ENCODE measurements at places on chromosomes 6 and 20.
A peak's percentile ranks its signal among the peaks of the same experiment; 100 is the strongest.

GRCh38 chr20:56060486-56060885, 55.2 kb upstream of the CBLN4 start:
- no peak for DNase-seq

- DNase-seq = peak; percentile 23
Observed at GRCh38 chr6:108581932-108582475, 21.3 kb downstream of the FOXO3 start.

- no peak for DNase-seq
Observed at GRCh38 chr6:169726049-169726400, 1.7 kb upstream of the PHF10 start.

DNA sequence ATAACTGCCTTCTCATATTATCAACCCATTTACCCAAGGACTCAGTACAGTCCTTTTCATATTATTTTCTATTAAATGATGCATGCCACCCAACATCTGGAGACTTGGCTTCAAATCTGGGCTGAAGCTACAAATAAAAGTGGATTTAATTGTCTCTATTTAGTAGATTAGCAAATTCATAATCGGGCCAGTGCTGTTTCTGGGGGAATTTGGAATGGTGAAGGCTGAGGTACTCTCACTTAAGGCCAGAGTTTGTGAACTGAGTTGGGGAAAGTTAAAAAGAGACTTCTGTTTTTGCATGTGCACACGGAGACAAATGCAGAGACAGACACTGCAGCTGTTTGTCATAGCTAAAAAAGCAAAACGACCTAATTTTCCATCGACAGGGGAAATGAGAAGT, 100.9 kb downstream of the PFDN4 start:
- no peak for DNase-seq

DNA sequence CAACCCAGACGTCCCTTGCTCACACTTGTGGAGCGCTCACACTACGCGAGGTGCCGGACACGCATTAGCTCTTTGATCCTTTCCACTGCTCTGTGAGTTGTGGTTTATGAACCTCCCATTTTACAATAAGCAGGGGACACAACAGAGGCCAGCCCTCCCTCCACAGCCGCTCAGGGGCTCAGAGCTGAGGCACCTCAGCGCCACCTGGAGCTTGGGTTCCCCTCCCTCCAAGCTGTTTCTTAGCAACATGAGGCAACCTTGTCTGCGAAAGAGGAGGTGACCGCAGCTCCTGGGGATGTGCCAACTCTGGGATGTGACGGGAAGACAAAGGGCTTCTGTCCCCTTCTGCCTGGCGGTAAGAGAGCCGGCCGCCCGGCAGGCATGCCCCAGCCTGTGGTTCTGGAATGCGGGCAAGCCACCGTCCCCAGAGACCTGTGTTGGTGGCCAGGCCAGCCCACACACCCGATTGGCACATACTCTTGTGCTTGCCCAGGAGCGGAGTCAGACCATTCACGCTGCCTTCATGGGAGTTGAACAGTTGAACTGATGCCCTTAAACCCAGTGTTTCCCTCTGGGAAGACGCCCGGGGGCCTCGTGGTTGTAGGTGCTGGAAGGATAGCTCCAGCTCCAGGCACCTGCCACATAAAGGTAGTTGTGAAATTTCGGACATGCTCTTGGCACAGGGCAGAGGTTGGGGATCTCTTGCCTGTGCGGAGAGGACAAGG, 44.5 kb downstream of the RBM38 start:
- peak; percentile 98 for DNase-seq

- no peak for DNase-seq
Observed at GRCh38 chr6:56293781-56294180, 46.4 kb upstream of the COL21A1 start.

GRCh38 chr6:157597461-157598312, 216.7 kb downstream of the ZDHHC14 start:
- DNase-seq = peak; percentile 36

- DNase-seq = no peak
Observed at GRCh38 chr6:93785694-93786030, 366.3 kb upstream of the EPHA7 start.

DNA sequence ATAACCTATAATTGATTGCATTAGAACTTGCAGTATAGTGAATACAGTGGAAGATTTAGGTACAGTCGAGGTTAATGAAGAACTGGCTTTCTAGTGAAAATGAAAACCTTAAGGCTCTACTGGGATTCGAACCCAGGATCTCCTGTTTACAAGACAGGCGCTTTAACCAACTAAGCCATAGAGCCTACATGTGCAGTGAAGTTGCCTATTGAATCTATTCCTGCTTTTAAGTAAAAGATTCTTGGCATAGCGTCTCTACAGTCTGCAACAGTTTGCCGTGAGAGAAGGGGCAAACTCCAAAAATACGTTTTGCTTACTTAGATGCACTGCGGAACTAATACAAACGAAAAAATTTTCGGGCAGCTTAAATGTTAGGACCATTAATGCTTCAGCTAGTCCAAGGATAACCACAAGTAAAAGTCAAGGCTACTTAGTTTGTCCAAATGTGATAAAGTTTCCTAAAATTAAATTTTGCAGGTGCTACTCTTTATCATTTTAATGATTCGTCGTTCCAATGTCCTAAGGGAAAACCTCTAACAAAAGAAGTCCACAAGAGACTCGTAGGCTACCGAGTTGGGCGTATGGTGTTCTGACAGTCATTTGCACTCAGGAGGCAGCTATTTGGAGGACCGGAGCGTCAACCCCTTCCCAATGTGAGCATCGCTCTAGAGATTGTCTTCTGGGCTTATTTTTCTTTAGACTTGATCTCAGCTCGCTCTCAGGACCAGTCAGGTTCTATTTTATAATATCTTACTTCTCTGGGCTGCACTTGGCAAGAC, 31.3 kb upstream of the ZSCAN23 start:
- peak; percentile 63 for DNase-seq

GRCh38 chr20:20024942-20025341, 7.8 kb downstream of the NAA20 start:
- no peak for DNase-seq

DNA sequence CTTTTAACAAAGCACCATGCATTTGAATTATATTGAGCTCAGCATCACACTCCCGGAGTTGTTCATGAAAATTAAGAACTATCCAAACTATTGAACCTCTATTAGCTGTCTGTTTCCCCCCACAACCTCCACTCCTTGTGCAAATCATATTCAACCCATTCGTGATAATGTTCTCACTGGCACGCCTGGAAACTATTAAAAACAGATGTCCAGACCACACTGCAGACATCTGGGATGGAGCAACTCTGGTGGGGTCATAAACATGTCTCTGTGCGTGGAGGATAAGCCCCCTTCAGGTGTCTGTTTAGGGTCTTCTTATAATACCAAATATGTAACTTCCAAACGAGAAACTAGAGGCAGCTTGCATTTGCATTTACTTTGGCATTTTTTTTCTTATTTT, 193.7 kb downstream of the TFAP2A start:
- DNase-seq = no peak

GRCh38 chr20:45910670-45911485, 1.1 kb downstream of the PLTP start:
- peak; percentile 22 for DNase-seq

- DNase-seq = no peak
Observed at GRCh38 chr6:139857143-139857542, 482.7 kb upstream of the CITED2 start.

- DNase-seq = no peak
Observed at GRCh38 chr6:98137391-98137790, 697.0 kb upstream of the POU3F2 start.

- DNase-seq = no peak
Observed at GRCh38 chr20:22572491-22572890, 11.9 kb downstream of the FOXA2 start.

DNA sequence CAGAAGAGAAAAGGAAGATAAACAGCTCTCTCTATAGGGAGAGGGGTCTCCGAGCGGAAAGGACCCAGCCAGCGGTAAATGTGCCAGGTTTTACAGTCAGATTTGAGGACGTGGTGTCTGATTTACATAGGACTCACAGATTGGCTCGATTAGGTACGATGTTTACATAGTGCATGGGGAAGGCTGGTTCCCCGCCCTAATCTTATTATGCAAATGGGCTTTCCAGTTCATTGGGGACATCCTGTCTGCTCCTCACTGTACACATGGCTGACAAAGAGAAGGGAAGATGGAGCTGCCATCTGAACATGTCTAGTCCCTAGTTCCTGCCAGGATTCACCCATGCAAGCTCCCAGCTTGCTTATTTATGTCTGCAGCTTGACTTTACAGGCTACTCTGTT, 119.9 kb downstream of the RNF144B start:
- DNase-seq = no peak

- DNase-seq = no peak
Observed at GRCh38 chr20:36542516-36543183, 1.3 kb downstream of the MYL9 start.

DNA sequence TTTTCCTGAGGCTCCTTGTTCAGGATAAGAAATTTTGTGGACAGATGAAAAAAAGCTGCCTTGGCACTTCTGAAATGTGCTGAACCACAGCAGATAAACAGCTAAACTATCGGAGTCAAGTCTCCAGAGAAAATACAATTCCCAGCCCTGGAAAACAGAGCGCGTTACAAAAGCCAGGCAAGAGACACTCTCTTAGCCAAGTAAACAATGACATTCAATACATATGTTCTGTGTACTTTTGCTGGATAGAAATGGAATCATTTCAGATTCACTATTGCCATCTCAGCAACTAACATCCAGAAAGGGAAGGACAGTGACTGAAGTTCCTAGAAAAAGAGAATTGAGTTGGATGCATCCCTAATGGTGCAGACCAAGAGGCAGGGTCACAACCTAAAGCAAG, 196.8 kb upstream of the NRSN1 start:
- DNase-seq = no peak

GRCh38 chr6:89035252-89036101, 45.1 kb upstream of the PNRC1 start:
- DNase-seq = peak; percentile 27
